Mucosa of descending colon (tissue), 3 donors: ENCODE measurements at places on chromosomes 6 and 20. TPM values are rescaled to one million over a fixed set of nuclear protein-coding genes. Genes with fewer than 3 reads are reported as not detected.

DNA sequence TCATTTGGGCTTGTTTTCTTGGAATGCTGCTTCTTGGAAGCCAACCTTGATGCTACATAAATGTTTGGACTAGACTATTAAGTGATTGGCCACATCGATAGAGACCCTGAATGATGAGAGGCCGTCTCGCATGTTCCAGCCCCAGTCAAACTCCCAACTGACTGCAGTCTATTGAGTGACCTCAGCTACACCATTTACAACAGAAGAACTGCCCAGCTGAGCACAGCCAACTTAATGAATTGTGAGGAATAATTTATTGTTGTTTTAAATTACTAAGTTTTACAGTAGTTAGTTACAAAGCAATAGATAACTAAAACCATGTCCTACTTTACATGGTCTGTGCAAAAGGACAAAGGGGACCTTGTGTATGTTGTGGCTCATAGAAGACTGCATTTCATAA is 63.0 kb downstream of the PLCB4 start:
- no peak for DNase-seq

GRCh38 chr20:18543216-18543615 is 24.0 kb upstream of the SMIM26 start:
- DNase-seq, result no peak

GRCh38 chr20:22566876-22567658 is 17.3 kb downstream of the FOXA2 start:
- no peak for DNase-seq

DNA sequence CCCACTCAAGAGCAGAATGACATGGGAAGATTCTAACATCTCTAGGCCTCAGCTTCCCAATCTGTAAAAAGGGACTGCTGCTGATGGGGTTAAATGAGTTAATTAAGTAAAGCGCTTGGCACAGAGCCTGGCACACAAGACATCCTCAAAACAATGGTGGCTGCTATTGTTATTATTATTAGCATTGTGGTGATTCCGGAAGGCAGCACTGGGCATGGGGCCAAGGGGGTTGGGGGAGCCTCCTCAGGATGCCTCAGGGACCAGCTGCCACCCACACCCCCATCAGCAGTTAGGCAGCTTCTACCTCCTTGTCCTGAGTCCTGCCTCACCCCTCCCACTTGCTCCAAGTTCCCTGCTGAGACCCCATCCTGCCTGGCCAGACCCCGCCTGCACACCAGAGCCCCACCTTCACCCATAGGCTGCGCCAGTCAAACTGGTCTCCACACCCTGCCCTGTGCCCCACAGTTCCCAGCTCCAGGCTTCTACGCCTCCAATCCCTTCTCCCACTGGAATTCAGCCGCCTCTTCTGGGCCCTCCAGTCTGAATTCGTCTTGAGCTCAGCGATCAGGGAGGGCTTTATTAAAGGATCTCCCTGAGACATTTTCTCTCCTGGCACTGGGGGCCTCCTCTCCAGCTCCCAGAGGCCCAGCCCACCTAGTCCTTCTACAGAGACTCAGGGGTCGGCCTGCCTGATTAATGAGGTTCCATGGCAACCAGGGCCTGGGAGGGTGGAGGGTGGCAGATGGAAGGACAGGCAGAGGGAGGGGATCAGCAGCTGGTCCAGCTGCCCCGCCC is 1.5 kb downstream of the E2F1 start:
- no peak for DNase-seq

CFB gene
- 178 TPM for total RNA-seq

TRIM38 gene
- 12.6 TPM for total RNA-seq

GPX5 gene
- total RNA-seq, result not detected

MTCH1 gene
- 157 TPM for total RNA-seq

ARG1 gene
- not detected for total RNA-seq
